Activated CD4-positive, alpha-beta T cell treated with anti-CD3 and anti-CD28 coated beads, Interleukin-2, amount 10 ng/mL, durations not matched to agents 7 days and 5 days (primary cell): ENCODE measurements at places on chromosomes 11 and 22. TPM values are rescaled to one million over a fixed set of nuclear protein-coding genes. Genes with fewer than 3 reads are reported as not detected.

DNA sequence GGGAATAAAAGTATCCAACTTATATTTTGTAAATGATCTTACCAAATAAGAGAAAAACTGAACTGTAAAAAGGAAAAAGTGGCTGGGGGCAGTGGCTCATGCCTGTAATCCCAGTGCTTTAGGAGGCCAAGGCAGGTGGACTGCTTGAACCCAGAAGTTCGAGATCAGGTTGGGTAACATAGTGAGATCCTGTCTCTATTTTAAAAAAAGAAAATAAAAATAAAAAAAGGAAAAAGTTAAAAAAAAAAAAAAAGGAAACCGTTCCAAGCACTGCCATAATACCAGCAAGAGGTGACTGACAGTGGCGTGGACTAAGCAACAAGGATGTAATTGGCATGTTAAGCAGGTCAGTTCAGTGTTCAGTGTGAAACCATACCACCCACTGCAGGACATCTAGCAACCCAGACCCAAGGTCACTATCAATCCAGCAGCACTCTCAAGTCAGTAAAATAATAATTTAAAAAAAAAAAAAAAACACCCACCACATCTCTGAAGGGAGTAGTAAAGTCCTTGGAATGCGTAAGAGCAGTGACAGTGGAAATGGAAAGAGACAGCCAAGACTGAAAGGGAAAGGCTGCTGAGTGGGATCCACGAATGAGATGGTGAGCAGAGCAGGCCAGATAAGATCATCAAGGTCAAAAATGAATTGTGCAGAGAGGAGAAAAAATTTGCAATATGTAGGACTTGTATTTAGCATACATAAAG is 43.6 kb downstream of the MAPK1 start:
- no peak for DNase-seq
- H3K27me3 ChIP-seq: no peaks in the 10 kb centered on the region
- H3K36me3 ChIP-seq: peaks cover 4% of the 10 kb centered on the region
- no peak overlapping the region for H3K4me3 ChIP-seq
- H3K27ac ChIP-seq: no peak overlapping the region

DNA sequence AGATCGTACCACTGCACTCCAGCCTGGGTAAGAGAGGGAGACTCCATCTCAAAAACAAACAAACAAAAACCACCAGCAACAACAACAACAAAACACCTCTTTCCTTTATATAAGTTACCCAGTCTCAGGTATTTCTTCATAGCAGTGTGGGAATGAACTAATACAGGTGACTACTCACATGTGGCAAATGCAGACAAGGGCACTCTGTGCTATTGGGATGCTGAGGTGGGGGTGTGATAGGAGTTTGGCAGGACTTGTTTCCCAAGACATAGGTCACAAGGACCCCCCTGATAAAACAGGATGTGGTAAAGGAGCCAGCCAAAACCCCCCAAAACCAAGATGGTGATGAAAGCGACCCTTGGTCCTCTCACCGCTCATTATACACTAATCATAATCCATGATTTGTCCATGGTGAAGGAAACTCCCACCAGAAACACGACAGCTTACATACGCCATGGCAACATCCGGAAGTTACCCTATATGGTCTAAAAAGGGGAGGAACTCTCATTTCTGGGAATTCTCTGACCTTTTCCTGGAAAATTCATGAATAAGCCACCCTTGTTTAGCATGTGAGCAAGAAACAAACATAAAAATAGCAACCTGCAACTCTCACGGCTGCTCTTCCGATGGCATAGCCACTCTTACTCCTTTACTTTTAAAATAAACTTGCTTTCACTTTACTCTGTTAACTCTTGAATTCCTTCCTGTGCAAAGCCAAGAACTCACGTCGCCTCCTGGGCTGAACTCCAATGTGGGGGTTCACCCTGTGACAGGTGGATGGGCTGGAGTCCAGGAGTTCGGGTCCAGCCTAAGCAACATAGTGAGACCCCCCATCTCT is 18.8 kb upstream of the INCENP start:
- H3K4me3 ChIP-seq: peak overlapping the region; percentile 61
- peaks cover 17% of the 10 kb centered on the region for H3K4me1 ChIP-seq
- DNase-seq: peak; percentile 41
- peak overlapping the region; percentile 90 for H3K27ac ChIP-seq
- peaks cover 5% of the 10 kb centered on the region for H3K27me3 ChIP-seq

DNA sequence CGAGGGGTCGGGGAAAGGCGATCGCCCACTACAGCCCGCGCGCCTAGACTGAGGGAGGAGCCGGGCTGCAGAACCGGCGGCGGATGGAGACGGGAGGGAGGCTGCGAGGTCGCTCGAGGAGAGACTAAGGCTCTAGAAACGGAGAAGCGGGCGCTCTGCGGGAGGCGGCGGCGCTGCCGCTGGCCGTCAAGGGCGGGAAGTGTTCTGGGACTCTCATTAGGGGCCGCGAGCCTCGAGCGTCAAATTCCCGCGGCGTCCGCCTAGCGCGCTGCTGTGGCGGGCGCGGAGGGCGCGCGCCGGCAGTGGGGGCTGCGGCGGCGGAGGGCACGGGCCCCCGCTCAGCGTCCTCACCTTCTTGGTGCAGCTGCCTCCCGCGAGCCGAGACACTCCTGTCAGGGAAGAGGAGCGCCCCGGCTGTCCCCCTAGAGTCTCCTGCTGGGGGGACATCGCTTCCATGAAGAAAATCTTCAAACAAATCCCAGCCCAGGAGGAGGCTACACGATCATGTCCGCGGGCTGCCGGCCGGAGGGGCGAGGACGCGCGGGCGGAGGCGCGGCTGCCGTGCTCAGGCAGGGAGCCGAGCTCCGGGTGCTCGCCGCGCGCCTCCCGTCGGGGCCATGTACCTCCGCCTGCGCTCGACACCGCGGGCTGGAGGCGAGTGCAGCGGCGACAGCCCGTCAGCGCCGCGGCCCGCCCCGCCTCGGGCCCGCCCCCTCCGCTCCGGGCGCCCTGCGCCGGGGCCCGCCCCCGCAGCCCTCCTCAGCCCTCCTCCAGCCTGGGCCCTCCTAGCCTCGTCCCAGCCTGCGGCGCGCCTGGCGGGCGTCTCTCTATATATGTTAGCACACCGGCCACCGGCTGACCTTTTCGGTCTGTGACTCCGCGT is at the start of gene ARHGAP20:
Gene ARHGAP20 (minus strand): TSS at position 662 of the 883 bp plus-strand sequence. CDS start 206 bp downstream, at position 456.
- no peak within 1 kb of the TSS for H3K27ac ChIP-seq
- peak; percentile 31 for DNase-seq
- H3K4me1 ChIP-seq: peaks cover 14% of the 10 kb centered on the region
- H3K27me3 ChIP-seq: peaks cover 65% of the 10 kb centered on the region
- H3K36me3 ChIP-seq: no peaks in the 10 kb centered on the region

DNA sequence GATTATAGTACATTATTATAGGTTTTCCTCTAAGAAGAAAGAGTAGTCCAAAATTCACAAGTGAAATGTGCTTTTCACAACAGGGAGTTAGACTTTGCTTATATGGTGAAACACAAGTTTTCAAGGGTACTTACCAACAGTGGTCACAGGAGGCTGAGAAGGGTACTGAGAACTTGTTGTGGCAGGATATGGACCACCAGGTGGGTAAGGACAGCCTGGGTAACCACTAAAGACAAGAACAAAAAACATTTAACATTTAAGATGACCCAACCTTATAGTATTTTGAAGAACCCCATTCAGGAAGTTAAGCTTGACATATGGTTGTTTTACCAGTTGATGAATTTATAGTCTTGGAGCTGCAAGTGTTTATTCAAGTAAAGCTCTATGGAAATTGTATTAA is 24.4 kb downstream of the TSG101 start:
- H3K4me3 ChIP-seq: no peak overlapping the region
- no peak overlapping the region for H3K27ac ChIP-seq
- no peak for DNase-seq

GRCh38 chr22:29147331-29147899 is 58.3 kb upstream of the EMID1 start:
- DNase-seq: no peak
- H3K36me3 ChIP-seq: no peaks in the 10 kb centered on the region
- no peak overlapping the region for H3K27ac ChIP-seq

DNA sequence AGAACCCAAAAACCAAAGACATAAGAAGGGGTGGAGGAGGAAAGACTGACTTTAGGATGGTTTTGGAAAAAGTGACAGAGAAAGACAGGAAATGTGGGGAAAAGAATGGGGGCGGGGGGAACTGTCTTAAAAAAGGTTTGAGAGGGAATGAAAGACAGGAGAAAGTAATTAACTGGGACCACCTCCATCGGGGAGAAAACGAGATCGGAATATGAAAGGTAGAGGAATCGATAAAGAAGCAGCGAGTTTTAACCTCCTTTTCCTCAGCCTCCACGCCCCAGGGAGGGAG is 524 bp downstream of the MTMR2 start:
- peak overlapping the region; percentile 88 for H3K27ac ChIP-seq
- H3K27me3 ChIP-seq: peaks cover 8% of the 10 kb centered on the region
- H3K4me1 ChIP-seq: peaks cover 27% of the 10 kb centered on the region
- peak overlapping the region; percentile 88 for H3K4me3 ChIP-seq

DNA sequence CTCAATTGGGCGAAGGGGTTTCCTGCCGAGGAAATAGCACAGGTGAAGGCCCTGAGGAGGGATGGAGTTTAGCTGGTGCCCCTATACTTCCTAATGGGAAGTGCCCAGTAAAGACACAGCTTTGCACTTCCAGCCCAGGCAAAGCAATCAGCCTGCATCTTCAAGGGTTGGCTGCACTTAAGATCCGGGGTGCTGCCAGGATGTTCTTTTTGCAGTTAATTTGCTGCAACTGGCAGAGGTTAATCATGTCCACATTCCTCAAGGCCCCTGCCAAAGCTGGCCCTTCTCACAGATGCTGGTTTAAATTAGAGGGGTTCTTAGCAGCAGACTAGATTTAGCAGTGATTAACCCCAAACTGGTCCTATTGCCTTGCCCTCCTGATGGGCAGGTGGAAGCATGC is 137.7 kb upstream of the NAV2 start:
- H3K36me3 ChIP-seq: no peaks in the 10 kb centered on the region
- DNase-seq: no peak
- H3K27ac ChIP-seq: no peak overlapping the region
- no peaks in the 10 kb centered on the region for H3K4me1 ChIP-seq

DNA sequence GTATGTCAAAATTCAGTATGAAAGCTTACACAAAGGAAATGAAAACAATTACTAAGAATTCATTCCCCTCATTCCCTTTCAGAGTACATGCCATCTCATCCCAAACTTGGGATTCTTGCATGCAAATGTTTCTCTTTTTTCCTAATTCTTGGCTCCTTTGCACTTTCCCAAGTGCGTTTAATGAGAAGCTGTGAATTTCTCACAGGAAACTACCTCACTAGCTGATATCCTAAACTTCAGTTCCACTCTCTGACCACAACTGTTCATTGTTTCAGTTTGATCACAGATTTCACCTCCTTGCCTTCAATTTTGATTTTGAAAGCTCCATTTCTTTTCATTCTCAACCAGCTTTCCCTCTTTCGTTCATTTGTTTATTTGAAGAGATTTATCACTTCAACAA is 5.9 kb upstream of the ARL14EP start:
- DNase-seq: no peak
- H3K4me1 ChIP-seq: peaks cover 15% of the 10 kb centered on the region
- no peak overlapping the region for H3K27ac ChIP-seq
- H3K36me3 ChIP-seq: no peaks in the 10 kb centered on the region
- peaks cover 28% of the 10 kb centered on the region for H3K27me3 ChIP-seq
- no peak overlapping the region for H3K4me3 ChIP-seq

DNA sequence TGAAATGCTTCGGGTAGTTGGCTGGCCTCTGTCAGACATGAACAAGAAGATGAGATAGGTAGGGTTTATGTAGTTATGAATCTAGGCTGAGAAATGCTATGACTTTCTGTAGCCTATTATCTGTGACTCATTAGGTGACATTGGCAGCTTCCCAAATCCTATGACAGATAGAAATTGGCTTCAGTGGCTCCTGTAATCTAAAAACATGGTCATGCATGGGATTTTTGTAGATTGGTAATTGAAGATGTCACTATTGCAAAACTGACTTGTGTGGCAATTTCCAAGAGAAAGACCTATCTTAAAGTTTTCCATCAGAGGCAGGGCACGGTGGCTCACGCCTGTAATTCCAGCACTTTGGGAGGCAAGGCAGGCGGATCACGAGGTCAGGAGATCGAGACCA is 29.4 kb upstream of the GRIK4 start:
- H3K4me3 ChIP-seq: no peak overlapping the region
- DNase-seq: no peak
- no peaks in the 10 kb centered on the region for H3K36me3 ChIP-seq
- peaks cover 2% of the 10 kb centered on the region for H3K27me3 ChIP-seq

- no peak overlapping the region for H3K4me3 ChIP-seq
- H3K27me3 ChIP-seq: no peaks in the 10 kb centered on the region
- H3K36me3 ChIP-seq: peaks cover 33% of the 10 kb centered on the region
- no peak for DNase-seq
- H3K4me1 ChIP-seq: peaks cover 14% of the 10 kb centered on the region
These were observed 98.4 kb downstream of the EXT2 start for GRCh38 chr11:44193856-44194255.

- H3K4me1 ChIP-seq: peaks cover 3% of the 10 kb centered on the region
- DNase-seq: no peak
- H3K4me3 ChIP-seq: no peak overlapping the region
- peaks cover 5% of the 10 kb centered on the region for H3K36me3 ChIP-seq
- no peak overlapping the region for H3K27ac ChIP-seq
These were observed 9.2 kb downstream of the EXT2 start for GRCh38 chr11:44104481-44105294.

- H3K27me3 ChIP-seq: peaks cover 27% of the 10 kb centered on the region
- H3K27ac ChIP-seq: no peak overlapping the region
- no peak for DNase-seq
- H3K36me3 ChIP-seq: no peaks in the 10 kb centered on the region
These were observed 98.6 kb upstream of the SYT13 start for GRCh38 chr11:45384711-45385241.

- H3K27me3 ChIP-seq: peaks cover 18% of the 10 kb centered on the region
- no peak overlapping the region for H3K4me3 ChIP-seq
- peaks cover 3% of the 10 kb centered on the region for H3K4me1 ChIP-seq
- no peak overlapping the region for H3K27ac ChIP-seq
- H3K36me3 ChIP-seq: no peaks in the 10 kb centered on the region
- peak; percentile 74 for DNase-seq
These were observed 5.9 kb downstream of the LMNTD2 start for GRCh38 chr11:554428-555226.

GRCh38 chr11:72924568-72925190 is 110.5 kb downstream of the ATG16L2 start:
- H3K27me3 ChIP-seq: no peaks in the 10 kb centered on the region
- H3K4me1 ChIP-seq: peaks cover 4% of the 10 kb centered on the region
- no peak for DNase-seq
- peaks cover 2% of the 10 kb centered on the region for H3K36me3 ChIP-seq
- no peak overlapping the region for H3K27ac ChIP-seq
- no peak overlapping the region for H3K4me3 ChIP-seq

DNA sequence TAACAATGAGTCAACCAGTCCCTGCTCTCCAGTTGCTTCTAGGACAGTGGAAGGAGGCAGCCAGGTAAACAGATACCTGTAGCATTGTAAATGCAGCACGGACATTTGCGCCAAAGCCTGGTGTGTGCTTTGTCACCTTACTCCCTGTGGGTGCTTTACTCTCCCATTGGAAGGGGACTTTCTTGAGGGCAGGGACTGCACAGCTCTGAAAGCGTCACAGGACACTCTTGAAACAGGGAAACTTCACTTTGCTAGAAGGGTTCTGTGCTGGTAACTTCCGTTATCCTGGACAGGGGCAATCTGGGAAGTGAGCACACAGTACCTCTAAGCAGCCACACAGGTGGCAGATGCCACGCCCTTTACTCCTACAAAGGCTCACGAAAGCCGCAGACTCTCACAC is 99.8 kb downstream of the MYO18B start:
- H3K27me3 ChIP-seq: no peaks in the 10 kb centered on the region
- no peak overlapping the region for H3K27ac ChIP-seq
- no peak overlapping the region for H3K4me3 ChIP-seq
- no peaks in the 10 kb centered on the region for H3K4me1 ChIP-seq
- H3K36me3 ChIP-seq: no peaks in the 10 kb centered on the region

Gene KREMEN1
- 0.15 TPM for total RNA-seq

Gene BARX2
- not detected for total RNA-seq

Gene DLG2
- total RNA-seq: 1.1 TPM

Gene ZNF280B
- total RNA-seq: 1.9 TPM
